Karpas-422 (cell line): ENCODE measurements at places on chromosomes 5 and 9.

DNA sequence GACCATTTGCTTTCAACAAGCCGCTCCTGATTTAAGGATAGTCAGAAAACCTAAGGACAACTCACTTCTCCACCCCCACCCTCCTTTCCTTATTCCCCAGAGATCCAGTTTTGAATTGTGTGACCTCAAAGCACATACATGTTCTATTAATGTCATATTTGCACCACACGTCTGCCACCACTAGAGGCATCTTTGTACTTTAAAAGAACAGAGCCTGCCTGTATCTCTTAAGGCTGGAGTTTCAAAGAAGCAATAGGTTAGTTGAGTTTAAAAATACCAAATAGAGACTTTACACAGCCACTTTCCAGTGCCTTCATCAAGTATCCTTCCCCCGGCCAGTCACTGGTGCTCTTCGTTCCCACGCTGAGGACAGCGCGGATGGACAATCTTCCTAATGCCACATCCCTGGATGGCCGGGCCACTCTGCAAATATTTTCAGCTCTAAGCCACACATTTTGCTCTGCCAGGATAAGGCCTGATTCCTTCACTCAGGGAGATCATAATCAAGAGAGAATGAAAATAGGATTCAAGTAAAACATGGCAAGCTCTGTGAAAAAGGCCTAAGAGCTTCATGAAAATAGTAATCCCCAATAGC is 146.3 kb downstream of the SNCAIP start:
- peak; percentile 69 for DNase-seq

DNA sequence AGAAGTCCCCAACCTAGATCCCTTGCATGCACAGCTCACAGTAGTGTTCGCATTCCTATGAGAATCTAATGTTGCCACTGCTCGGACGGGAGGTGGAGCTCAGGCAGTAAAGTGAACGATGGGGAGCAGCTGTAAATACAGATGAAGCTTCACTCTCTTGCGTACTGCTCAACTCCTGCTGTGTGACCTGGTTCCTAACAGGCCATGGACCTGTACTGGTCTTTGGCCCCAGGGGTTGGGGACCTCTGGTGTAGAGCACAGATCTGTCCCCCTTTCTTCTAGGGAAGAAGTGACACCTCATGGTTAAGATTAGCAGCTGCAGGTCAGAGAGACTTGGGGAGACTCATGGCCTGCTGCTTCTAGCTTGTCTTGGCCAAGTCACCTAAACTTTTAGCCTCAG is 7.1 kb downstream of the ARHGEF28 start:
- DNase-seq = peak; percentile 51

GRCh38 chr5:178333821-178334481 is 101.3 kb upstream of the PHYKPL start:
- DNase-seq = no peak

DNA sequence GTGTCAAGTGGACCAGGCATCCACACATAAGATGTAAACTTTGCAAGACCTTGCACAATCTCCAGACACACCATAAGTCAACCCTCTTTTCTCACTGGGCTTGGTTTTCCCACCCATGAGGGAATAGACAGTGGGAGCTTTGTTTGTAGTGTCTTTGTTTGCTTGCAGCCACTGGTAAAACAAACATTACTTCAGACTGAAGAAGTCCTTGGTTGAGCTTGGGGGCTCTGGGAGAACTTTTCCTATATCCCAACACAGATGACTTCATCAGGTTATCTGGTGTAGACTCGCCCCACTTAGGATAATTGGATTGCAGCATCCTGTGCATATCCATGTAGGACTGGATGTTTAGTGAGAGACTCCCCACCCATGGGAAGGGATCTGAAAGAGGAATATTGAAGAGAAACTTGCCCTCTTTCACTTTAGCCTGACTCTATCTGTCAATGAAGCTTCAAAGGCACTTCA is 11.5 kb upstream of the ADGRV1 start:
- no peak for DNase-seq

GRCh38 chr9:69223605-69224004 is 49.5 kb downstream of the TJP2 start:
- DNase-seq = peak; percentile 58

DNA sequence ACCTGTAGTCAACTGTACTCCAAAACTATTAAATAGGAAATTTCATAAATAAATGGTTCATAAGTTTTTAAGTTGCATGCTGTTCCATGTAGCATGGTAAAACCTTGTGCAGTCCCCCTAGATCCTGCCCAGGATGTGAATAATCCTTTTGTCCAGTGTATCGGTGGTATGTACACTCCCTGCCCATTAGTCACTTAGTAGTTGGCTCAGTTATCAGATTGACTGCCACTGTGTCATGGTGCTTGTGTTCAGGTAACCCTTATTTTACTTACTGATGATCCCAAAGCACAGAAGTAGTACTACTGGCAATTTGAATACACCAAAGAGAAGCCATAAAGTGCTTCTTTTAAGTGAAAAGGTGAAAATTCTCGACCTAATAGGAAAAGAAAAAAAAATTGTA is 134.2 kb downstream of the RNF180 start:
- DNase-seq = no peak

DNA sequence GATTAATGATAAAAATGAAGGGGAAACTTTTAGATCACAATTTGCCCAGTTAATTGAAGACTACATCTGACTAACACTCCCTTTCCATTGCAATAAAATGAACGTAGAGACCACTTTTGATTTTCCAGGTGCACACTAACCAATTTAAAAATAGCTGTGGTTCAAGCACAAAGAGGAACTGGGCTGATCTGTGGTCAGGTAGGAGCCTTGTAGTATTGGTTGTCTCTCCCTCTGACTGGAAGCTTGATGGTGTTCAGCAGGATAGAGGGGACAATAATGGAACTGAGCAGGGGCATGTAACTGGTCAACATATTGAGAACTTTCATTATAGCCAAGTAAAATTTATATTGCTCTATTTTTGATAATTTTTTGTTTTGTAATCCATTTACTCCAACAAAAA is 886.8 kb upstream of the SEMA6A start:
- DNase-seq = no peak

DNA sequence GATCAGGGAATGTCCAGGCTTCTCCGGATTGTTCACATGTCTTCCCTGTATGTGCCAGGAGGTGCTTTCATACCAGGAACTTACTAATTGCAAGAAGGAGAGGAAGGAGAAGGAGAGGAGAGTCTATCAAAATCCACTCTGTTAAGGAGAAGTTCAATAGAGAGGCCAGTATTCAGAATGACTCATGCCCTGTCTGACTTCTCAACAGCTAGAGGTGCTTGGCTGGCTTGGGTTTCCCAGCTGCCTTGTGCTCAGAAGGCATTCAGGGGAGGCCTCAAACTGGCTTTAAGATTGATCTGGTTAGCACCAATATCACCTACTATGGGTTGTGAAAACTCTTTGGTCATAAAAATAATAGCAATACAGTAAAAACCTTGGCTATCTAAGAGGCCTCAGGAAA is 167.9 kb upstream of the GLRA1 start:
- DNase-seq = no peak

GRCh38 chr5:123101556-123101955 is 12.5 kb downstream of the PRDM6 start:
- no peak for DNase-seq

DNA sequence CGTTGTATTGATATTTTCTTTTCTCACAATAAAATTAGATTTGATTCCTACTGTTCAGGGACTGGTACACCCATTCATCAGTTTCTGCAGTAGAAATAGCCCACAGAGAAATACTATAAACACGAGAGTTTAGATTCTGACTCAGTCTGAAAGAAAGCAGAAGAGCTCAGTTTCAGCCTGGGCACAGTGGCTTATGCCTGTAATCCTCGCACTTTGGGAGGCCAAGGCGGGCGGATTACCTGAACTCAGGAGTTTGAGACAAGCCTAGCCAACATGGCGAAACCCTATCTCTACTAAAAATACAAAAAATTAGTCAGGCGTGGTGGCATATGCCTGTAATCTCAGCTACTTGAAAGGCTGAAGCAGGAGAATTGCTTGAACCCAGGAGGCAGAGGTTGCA is 8.6 kb downstream of the ITK start:
- DNase-seq = no peak

DNA sequence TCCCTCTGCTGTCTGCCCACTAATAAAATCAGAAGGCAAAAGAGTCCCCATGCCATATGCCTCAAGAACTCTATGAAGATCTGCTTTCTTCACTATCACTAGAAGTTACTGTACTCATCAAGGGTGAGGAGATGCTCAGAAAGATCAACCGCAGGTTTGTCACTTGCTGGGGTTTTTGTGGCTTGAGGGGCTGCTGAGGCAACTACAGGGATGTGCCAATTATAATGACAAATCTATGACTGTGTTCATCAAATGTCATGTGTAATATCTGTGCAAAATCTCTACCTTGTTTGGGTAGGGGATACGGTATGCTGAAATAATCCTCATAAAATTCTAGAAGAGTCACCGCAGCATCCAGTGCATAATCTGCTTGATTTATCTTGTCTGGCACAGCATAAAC is 13.0 kb downstream of the ERAP1 start:
- DNase-seq = no peak

DNA sequence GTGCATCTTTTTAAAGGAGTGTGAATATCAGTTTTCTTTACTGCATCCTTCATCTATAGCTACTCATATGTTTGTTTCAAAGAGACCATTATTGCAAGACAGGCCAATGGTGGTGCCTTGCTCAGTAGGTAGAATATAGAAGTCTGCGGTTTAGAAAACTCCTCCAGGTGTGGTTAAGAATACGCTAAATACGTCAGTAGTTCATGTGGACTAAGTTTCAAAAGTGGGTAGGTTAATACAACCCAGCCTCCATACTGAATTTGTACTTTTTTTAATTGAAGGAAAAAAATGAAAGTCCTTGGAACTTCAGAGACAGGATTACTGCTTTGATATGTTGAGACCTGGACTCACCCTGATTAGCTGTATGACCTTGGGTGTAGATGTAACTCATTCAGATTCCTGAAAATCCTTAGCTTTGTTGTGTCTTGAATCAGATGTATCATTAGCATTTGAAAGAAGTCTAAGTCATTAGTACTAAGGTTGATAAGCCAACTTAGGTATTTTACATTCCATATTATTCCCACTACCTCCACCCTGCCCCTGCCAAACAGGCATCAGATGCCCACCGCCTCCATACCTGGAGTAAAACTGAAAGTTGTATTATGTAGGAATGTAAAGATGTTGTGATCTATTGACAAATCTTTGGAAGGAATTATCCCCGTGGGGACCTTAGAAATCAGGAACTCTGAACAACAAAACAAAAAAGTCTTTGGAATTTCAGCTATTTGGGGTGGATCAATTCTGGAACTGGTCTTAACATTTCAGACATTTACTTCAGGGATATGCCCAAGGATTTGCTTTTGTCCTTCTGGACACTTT is 6.1 kb downstream of the BASP1 start:
- no peak for DNase-seq

- no peak for DNase-seq
Measured at GRCh38 chr9:88300556-88300955, 87.7 kb upstream of the SPIN1 start.

- DNase-seq = no peak
Measured at GRCh38 chr5:10295619-10296326, 11.9 kb downstream of the CMBL start.

GRCh38 chr9:135144581-135145170 is 57.2 kb downstream of the OLFM1 start:
- DNase-seq = no peak

GRCh38 chr5:107739661-107740060 is 68.9 kb upstream of the EFNA5 start:
- no peak for DNase-seq

GRCh38 chr9:78386773-78387172 is 89.8 kb downstream of the PSAT1 start:
- DNase-seq = no peak

GRCh38 chr5:12566441-12566840 is 662.2 kb upstream of the CTNND2 start:
- DNase-seq = no peak

DNA sequence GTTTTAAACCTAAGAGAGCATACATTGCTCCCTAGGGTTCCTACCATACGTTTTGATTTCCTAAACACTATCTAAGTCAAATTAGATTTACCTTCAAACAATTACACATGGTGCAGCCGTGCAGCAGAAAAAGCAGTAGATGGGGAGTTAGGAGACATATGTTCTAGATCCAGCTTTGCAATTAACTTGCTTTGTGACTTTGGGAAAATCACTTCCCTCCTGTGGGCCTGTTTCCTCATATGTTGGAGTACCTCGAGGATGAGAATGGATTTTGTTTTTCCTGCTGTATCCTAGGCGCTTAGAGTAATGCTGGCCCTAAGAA is 711 bp downstream of the MRPL50 start:
- peak; percentile 51 for DNase-seq

- DNase-seq = no peak
Measured at GRCh38 chr9:4982721-4983482, 2.2 kb upstream of the JAK2 start.

DNA sequence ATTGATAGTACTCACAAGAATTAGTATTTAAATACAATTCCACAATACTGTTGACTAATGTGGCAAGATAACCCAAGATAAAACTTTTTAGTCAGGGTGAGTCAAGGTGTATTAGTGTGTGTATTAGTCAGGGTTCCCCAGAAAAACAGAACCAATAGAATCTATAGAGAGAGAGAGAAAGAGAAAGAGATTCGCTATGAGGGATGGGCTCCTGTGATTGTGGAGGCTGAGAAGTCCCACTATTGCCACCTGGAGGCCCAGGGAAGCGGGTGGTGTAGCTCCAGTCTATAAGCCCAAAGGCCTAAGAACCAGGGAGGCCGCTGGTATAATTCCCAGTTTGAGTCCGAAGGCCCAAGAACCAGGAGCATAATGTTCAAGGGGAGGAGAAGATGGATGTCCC is 10.0 kb upstream of the SHISAL2B start:
- DNase-seq = no peak

DNA sequence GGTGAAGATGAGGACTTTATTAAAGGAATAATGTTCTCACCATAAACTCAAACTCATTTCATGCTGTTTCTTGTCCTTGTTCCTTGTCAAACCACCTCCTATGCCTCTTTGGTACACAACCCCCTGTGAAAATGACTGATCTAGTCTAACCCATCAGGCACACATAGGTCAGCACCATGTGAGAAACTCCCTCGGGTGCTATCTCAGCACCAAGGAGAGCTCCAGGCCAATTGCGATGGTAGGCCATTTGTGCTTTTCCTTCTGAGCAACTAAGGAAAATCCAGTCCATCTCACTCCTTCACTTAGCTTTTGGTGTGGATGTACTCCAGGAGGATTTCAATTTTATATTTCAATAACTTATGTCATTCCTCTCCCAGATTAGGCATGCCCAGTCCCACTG is 199.8 kb downstream of the ZNF608 start:
- DNase-seq = no peak

- no peak for DNase-seq
Measured at GRCh38 chr9:83560169-83560826, 22.1 kb upstream of the FRMD3 start.
